ENCODE measurements at places on chromosomes 12 and 14.

DNA sequence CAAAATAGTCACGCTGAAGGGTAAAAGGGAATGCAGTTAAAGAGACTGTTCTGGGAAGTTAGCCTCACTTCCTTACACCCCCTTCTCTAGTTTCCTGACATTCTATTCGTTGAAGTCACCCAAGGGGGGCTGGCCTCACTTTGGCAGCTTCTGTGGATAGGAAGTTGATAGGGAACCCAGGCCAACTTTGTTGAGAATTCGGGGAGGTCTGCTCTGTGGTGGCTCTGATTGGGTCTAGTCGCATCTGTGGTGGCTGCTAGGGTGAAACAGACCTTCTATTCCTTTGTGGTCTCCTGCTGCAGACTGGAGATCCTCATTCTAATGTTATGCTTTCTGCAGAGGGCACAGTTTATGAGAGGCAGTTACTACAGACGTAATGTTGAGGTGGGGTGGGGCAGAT lies 28.8 kb upstream of the GZMB start:
- no peak for DNase-seq

- DNase-seq: no peak
Observed at GRCh38 chr12:27424631-27425230, 21.8 kb upstream of the SMCO2 start.

DNA sequence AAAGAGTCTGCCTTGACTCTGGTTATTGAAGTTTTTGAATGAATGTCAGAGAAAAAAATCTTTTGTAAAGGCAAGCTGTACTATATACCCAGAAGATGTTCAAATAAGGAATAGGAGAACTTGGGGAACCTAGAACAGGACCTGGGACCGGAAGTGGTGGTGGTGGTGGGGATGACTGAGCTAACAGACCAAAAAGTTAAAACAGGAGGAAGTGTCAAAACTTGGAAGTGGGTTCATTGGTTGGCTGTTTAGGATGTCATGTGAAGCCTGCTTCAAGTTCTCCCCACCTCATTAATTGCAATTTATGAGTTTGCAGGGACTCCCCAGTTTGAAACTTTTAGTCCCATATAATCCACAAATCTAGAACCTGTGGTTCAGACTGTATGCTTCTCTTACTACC lies 26.2 kb downstream of the PLXNC1 start:
- no peak for DNase-seq

- DNase-seq: peak; percentile 35
Observed at GRCh38 chr12:92075425-92075914, 70.2 kb downstream of the BTG1 start.

DNA sequence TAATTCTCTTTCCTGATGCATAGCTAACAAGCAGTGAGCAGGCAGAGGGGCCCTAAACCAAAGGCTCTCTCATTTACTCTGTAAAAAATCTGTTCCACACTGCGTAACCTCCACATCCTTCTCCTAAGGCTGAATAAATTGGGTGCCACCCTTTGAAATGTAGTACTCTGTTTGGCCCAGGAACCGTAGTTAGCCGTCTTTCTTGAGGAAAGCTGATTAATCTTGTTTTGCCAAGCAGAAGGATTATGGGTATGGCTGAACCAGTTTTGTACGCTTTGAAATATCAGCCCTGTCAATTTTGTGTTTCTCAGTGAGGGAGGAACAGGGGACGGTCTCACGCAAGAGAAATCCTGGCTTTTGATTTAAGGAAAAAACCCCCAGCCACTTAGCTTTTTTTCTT lies 19.7 kb downstream of the EML1 start:
- no peak for DNase-seq

GRCh38 chr12:105106621-105107020 lies 910 bp upstream of the WASHC4 start:
- DNase-seq: no peak

- DNase-seq: no peak
Observed at GRCh38 chr14:98847521-98848468, 424.2 kb downstream of the BCL11B start.

DNA sequence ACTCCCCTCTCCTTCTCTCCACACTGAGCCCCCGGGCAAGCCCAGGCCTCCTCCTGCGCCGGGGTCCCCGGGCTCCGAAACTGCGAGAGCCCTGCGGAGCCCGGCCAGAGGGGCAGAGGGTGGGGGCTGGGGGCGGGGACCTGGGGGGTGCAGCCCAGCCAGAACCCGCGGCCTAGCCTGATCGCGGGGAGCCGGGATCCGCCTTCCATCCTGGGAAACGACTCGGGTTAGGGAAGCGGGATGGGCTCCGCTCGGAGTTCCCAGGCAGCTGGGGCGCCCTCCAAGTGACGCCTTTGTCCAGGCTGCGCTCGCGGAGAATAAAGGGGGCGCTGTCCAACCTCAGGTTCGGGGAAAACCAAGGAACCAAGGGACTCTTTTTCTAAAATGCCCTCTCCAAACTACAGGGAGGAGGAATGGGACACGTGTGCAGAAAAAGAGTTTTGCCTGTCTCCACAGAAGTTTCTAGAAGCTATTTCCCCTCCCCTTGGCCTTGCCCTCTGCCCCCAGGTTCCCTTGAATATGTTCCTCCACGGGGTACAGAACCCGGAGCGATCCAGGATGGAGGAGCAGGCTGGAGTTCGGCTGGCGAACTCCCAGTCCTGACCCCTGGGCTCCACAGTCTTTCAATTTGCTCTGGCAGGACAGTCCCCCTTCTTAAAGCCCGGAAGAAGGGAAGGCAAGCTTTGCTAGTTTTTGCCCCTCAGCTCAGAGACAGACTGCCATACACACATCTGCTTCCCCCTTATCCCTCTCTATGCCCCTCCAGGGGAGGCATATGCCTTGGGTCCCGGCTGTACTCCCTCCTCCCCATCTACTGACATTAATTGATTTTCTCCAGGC lies 13.9 kb downstream of the NKX2-1 start:
- peak; percentile 94 for DNase-seq

- no peak for DNase-seq
Observed at GRCh38 chr12:2270846-2271245, 218.1 kb downstream of the CACNA1C start.

DNA sequence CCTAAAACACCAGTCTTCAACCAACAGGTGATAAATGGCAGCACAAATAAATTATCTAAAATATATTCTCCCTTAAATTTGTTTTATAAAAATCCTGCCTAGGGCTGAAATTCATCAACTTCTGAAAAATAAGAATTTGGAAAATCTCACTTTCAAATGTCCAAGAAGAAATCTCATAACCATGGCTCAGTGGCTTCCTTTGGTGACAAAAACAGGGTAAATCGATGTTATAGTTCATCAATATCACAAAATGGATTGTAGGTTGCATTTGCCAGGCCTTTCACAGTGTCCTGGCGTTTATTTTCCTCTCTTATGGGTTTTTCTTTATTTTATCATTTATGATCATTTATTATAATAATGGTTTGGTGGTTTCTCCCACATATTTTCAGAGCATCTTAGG lies 103.0 kb downstream of the PTGER2 start:
- no peak for DNase-seq

DNA sequence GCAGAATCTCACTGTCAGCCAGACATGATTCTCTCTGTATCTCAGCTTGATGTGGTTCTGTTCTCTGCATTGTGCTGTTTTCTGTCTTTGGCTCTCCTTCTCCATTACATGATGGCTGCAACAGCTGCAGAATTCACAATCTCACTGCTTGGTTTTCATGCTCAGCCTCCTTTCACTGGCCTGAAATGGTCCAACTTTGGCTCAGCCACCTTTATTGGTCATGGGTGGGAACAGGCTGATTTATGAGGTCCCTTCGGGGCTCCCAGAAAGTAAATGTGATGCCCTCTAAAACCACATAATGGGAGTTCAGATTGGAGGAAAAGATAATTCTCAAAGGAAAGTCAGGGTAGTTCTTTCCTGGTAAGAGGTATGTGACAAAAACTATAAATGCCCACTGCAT lies 597.0 kb downstream of the ETNK1 start:
- no peak for DNase-seq

All from DMS79 treated with DMSO at 0.1 percent for 48 hours (cell line).